ENCODE measurements at places on chromosomes 5 and 9.

- DNase-seq: no peak
Observed at GRCh38 chr9:279674-280073, 65.0 kb downstream of the DOCK8 start.

GRCh38 chr5:171724468-171725204 lies 61.0 kb upstream of the SMIM23 start:
- no peak for DNase-seq

DNA sequence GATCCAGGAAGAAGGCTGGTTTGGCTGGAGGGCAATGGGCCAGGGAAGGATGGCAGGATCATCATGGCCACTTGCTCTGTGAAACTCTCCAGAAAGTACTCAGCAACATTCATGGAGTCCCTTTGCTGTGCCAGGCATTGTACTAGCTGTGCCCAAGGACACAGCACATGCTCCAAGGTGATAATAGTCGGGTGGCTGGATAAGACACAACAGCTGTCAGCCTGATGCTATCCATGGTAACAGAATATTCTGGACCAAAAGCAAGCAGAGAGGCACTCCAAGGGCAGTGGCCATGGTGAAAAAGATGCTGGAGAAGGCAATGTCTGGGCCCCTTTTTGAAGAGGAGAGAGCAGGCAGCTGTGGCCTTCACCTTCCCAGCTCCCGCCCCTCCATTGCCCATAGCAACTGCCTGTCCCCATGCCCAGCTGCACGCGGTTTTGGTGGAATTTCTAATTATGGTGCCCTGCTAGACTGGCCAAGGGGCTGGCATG lies 113.8 kb upstream of the CPEB4 start:
- DNase-seq: no peak

DNA sequence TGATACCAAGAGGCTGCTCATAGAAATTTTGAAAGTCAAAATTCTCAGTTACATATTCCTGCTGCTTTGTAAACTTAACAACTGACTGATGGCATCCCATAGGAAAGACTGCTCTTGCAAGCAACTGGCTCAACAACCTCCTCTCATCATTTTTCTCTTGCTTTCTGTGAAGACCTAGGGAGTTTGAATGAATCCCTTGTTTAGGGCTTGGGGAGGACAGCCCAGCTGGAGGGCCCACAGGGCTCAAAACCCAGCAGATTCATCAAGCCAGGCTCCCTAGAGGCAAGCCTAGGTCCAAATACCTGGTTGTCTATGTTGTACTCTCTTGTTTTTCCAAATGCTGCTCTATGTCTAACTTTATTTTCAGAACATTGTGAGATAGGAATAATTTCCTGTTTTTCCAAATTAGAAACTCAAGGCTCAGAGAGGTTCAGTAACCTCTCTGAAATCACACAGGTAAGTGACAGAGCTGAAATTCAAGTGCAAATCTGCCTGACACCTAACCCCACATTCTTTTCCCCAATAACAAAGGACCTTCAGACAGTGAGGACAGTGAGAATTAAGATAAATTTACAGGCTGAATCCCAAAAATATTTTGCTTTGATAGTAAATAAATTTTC lies 558.9 kb upstream of the KLF4 start:
- DNase-seq: no peak

DNA sequence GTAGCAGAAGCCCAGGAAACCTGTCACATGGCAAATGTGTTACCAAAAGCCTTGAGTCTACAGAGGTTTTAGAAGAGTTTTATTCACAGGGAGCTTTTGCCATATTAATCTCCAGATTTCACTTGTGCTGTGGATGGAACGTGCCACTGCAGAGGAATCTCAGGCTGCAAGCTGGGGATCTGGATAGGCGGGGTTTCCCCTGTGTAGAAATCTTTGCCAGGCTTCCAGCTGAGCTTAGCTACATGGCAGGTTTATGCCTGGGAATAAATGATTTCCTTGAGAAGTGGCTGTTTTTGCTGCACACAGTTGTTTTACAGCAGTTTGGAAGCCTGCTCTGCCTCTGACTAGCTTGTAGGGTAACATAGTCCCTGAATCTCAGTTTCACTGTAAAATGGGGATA lies 224.6 kb upstream of the PLPPR1 start:
- DNase-seq: no peak

DNA sequence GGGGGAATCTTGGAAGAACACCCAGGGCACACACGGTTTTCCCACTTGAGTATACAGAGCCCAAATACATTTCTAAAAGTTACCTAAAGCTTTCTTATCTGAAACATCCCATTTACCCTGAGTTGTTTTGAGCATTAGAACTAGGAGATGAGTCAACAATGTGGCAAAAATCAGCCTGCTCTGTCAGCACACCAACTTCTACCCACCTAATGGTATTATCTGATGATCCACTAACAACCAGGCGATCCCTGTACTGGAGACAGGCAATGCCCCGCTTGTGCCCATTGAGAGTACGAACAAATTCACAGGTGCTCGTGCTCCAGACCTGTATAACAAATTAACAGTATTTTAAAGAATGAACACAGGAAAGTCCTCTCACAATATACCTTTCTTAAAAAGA lies 87.0 kb downstream of the SMIM23 start:
- DNase-seq: no peak

DNA sequence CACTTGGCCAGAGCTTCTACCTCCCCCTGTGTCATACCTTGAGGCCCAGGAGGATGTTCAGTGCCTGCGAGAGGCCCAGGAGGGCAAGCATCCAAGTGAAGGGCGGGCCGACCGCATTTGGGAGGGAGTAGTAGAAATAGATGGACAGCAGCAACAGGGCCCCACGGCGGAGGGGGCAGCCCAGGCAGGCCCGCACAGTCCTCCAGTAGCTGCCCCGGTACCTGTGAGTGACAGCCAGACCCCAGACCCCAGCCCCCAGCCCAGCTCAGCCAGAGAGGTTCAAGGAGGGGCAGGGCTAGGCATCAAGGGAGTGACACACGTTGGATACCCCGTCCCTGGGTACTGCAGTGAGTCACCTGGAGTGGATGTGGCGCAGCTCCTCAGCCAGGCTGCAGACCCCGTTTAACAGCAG lies 1.4 kb downstream of the STING1 start:
- DNase-seq: no peak

GRCh38 chr5:150481972-150482406 lies 25.9 kb upstream of the NDST1 start:
- DNase-seq: no peak

GRCh38 chr5:16431490-16431889 lies 34.1 kb downstream of the ZNF622 start:
- no peak for DNase-seq

DNA sequence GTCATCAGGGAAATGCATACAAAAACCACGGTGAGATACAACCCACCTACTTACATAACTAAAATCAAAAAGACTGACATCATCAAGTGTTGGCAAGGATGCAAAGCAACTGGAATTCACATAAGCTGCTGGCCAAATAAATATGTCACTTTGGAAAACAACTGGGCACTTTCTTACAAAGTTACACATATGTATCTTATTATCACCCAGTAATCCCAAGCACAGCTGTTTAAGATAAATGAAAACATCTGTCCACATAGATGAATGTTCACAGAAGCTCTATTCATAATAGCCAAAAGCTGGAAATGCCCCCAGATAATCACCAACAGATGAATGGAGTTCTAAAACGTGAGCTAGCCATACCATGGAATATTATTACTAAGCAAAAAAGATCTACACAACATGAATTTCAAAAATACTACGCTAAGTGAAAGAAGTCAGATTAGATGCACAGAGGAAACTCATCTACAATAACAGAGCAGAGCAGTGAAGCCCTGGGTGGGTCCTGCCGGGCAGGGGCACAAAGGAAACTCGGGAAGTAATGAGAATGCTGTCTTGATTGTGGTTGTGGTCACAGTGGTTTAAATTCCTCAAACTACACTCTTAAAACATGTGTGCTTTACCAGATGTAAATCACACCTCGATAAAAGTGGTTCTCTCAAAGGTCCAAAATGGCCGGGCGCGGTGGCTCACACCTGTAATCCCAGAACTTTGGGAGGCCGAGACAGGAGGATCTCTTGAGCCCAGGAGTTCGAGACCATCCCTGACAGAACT lies 8.5 kb downstream of the CAMSAP1 start:
- DNase-seq: no peak

- DNase-seq: no peak
Observed at GRCh38 chr9:69379270-69379982, 54.4 kb downstream of the ENTREP1 start.

DNA sequence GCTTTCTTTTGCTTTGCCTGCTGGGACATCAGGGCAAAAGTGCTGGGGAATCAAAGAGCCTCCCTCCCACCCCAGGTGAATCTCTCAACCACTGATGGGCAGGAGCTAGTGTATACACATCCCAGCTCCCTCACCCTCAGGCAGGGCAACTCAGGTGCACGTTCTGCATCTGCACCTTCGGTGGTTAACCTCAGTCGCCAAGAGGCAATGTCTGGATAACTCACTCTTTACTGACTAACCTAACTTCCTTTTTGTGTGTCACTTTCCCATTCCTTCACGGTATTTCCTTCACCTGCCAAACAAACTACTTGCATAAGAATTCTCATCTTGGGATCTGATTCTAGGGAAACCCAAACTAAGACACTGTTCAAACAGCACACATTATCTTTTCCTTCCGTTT lies 26.3 kb downstream of the CNTFR start:
- no peak for DNase-seq

DNA sequence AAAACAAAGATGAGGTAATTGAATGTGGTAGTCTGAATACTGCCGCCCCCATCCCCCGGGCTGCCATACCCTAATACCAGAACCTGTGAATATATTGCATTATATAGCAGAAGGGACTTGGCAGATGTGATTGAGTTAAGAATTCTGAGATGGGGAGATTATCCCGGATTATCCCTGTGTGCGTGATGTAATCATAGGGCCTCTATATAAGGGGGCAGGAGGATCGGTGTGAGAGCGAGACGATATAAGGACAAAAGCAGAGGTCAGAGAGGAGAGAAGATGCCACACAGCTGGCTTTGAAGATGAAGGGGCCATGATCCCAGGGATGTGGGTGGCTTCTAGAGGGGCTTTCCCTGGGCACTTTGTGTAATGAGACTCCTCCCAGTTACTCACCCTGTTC lies 101.7 kb upstream of the TLE1 start:
- DNase-seq: no peak

GRCh38 chr5:179623906-179624741 lies 653 bp upstream of the HNRNPH1 start:
- no peak for DNase-seq

DNA sequence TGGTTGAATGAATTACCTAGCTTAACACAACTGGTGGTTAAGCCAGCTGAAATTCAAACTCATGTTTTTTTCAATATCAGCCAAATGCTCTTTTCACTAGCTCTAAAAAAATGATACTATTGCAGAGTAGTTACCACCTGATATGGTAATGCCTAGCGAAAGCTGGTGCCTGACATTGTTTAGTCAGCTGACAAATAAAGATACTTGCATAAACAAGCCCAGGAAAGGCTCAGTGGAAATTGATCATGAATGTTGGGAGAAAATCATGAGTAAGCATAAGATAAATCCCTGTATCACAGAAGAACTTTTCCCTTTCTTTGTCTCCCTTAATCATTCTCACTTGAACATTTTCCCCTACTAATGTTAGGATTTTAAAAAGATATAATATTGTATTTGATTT lies 54.6 kb downstream of the FGF10 start:
- no peak for DNase-seq

GRCh38 chr5:10680876-10681481 lies 80.1 kb downstream of the DAP start:
- DNase-seq: no peak

DNA sequence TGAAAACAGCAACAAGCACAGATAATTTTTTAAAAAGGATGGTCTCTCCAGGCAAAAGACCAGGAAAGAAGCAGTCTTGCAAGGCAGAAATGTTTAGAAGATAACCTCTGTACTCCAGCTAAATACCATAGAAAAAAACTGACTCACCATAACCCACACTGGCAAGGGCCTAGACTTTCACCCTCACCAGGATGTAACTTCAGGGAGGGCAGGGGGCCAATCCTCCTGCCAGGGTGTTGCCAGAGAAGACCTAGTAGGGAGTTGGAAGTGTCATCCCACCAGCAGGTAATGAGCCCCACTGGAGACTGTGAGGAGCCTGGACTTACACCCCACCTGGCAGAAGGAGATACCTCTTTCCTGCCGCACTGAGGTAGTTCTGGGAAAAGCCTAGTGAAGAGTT lies 97.6 kb downstream of the PRELID2 start:
- no peak for DNase-seq

- DNase-seq: no peak
Observed at GRCh38 chr5:44875661-44876605, 67.2 kb downstream of the MRPS30 start.

DNA sequence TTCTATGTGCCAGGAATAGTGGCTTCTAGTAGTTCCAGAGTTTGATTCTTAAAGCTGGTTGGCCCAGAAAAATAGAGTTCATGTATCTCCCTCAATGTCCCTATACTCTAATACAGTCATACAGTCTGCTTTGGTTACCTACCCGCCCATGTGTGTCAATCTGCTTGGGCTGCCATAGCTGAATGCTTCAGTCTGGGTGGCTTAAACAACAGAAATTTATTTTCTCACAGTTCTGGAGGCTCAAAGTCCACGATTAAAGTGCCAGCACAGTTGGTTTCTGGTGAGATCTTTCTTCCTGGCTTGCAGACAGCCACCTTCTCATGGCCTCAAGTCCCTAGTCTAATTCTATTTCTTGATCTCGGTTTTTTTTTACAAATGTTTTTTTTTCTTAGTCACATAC lies 1739.0 kb downstream of the MAT2B start:
- no peak for DNase-seq

- DNase-seq: peak; percentile 47
Observed at GRCh38 chr5:127031147-127031862, 947 bp upstream of the MARCHF3 start.

- no peak for DNase-seq
Observed at GRCh38 chr9:35500130-35500748, 10.3 kb downstream of the RUSC2 start.

- no peak for DNase-seq
Observed at GRCh38 chr5:136086783-136087566, 45.7 kb upstream of the SMAD5 start.

DNA sequence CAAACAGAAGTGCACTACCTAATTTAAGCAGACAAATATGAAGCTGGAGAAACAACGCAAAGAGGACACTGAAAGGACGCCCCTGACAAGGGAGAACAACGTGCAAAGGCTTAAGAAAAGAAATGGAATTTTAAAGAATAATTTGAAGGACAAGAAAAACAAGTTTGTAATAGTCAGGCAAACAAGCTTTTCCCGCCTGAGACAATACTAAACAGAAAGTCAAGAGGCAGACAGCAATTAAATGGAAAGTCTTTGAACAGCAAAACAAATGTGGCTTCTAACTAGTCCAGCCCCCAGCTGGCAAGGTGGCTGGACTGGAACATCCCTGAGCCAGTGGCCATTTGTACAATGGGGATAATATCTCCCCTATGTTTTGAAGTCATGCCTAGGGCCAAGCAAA lies 63.3 kb downstream of the SIL1 start:
- no peak for DNase-seq

DNA sequence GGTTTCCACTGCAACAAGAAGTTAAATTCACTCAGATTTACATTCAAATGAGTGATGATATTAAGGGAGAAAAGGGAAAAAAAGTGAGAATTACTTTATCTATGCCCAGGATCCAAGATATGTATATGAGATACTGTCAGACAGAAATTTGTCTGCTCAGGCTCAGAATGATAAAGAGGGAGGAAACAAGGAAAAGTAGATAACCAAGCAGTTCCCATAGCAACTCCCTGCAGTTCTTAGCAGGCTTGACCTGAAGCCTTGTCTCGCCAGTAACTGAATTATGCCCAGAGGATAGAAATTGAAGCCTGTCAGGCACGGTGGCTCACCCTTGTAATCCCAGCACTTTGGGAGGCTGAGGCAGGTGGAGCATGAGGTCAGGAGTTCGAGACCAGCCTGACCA lies 304.4 kb downstream of the TLE1 start:
- no peak for DNase-seq

- no peak for DNase-seq
Observed at GRCh38 chr9:20028849-20029231, 240.0 kb upstream of the SLC24A2 start.
